Stimulated activated CD8-positive, alpha-beta memory T cell treated with anti-CD3 and anti-CD28 coated beads, Interleukin-12 subunit alpha, Interleukin-12 subunit beta, amount 100 ng/mL, for 1 hour (primary cell): ENCODE measurements at places on chromosomes 5 and 9.

DNA sequence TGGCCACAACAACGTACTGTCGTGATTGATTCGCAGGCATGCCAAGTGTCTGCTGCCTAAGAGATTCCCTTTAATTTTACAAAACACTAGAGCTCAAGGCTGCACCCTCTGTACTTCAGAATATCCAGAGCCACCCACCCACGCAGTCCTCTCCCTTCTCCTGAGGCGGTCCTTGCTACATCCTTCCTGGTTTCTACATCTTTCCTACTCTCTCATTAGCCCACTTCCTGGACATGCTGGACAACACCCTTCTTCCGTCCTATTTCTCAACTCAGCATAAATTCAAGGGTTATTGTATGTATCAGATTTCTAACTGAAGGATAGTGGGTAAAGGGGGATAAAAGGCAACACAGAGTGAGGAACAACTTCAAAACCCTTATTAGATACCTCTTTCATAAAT, 148.4 kb upstream of the MAP3K1 start:
- no peak for DNase-seq

DNA sequence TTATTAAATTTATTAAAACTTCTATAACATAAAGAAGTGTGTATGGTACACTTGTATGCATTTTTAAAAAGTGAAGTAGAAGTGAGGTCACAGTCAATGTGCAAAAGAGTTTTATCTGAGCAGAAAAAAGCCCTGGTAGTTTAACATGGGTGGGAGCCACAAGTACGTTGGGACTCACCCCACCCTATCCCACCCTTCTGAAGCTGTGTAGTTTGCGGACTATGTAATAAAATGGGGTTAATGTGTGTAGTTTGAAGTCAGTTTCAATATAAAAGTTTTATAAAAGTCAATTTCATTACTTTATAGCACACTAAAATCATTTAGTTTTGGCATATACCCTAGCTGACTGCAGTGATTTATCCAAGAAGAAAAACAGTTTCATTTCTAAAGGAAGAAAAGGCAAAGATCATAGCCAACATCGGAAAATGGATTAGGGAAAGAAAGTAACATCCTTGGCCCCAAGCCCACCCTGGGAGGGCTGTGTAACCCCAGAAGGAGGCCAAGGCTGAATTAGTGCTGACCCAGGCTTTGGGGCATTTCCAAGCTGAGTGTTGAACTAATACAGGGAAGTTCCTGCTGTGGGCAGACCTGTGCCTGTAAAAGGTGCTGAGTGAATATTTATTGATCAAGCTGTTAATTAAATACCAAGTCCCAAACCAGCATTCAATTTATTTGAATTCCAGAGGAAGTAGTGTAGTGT, 398.6 kb upstream of the ADAMTSL1 start:
- no peak for DNase-seq

DNA sequence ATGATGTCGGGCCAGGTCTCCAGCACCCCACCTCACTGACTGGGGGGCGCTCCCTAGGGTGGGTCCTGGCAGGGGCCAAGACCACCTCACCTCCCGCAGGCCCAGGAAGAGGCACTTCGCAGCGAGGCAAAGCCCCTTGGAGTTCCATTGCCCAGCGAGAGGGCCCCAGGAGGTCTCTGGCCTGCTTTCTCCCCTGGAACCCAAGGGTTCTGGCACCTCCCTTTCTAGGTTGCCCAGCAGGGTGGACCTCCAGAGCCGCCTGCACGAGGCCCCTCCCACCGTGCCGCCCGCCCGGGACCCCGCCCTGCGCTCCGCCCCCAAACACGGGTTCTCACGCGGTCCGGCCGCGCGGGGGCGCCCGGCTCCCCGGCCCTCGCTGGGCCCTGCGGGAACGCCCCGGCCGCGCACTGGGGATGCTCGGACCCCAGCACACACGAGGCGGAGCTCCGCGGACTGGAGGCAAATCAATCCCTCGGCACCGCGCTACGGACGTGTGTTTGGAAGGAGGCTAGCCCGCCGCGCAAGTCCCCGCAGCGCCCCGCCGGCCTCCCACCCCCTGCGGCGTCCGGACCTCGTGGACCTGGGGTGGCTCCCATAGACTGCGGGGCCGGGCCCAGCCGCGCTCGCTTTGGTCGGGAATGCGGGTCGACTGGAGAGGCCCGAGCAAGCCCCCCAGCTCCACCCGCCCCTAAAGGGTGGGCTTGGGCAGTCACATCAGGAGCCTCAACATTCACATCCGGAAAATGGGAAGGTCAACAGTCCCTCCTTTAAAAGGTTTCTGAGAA, 99.5 kb upstream of the LMX1B start:
- peak; percentile 25 for DNase-seq

- DNase-seq = no peak
Observed at GRCh38 chr9:123622711-123623241, 266.8 kb downstream of the CRB2 start.
